SIG-M5 (cell line): ENCODE measurements at places on chromosomes 2 and 18.
A peak's percentile ranks its signal among the peaks of the same experiment; 100 is the strongest.

DNA sequence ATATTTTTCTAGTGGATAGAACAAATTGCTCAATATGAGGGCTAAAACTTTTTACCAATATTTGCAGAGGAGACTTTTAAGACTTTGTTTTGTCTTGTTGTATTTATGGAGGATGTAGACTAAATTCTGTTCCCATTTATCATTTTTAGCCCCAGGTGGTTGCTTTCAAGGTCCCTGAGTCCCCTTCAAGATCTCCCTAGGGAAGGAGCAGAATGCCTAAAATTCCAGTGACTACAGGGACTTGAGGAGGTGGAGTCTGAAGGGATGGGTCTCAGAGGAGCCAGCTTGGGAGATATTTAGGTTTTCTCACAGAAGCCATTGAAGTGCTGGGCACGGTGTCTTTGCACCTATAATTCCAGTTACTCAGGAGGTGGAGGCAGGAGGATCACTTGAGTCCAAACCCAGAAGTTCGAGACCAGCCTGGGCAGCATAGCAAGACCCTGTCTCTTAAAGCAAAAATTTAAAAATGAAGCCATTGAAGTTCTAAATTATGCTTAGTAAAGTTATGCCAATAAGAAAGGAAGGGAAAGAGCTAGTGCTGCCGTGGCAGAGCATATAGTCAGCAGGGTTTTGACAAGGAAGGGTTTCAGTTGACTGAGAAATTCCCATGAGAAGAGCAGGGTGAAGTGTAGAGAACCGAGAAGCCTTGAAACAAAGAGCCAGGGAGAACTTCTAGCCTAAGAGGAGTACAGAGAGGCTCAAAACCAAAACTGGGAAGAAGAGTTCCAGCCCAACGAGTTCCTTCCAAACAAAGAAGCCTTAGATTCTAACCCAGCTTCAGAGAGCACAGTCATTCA lies 43.4 kb downstream of the COMMD1 start:
- no peak for DNase-seq

- DNase-seq: peak; percentile 64
Measured at GRCh38 chr2:187168720-187169713, 279.0 kb downstream of the CALCRL start.

GRCh38 chr2:112606547-112606946 lies 22.1 kb downstream of the CHCHD5 start:
- no peak for DNase-seq

DNA sequence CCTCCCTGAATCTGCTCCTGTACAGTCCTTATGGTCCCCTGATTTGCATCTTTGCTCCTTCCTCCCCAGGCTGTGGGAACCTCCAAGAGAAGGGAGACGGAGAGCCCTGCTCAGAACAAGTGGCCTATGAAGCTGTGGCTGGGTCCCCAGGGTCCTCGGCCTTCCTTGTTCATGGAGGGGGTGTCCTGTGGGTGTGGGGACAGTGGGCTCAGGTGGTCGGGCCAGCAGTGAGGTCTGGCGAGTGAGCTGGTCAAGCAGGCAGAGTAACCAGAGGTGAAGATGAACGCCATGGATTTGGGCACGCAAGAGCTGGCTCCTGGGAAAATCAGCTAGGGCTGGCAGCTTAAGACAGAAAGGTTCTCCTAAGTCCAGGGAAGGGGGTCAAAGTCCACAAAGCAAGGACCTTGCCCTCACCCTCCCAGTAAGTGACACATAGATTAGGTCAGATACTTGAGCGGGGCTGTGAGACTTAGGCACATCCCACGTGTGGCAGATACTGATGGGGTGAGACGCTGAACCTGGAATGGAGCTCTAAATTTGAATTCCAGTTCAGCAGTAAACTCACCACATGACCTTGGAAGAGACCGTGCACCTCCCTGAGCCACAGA lies 24.8 kb downstream of the GNLY start:
- no peak for DNase-seq

GRCh38 chr2:172962824-172963223 lies 112.8 kb upstream of the MAP3K20 start:
- DNase-seq: no peak

- no peak for DNase-seq
Measured at GRCh38 chr2:129069875-129070594, 751.4 kb upstream of the HS6ST1 start.

GRCh38 chr2:227439214-227439613 lies 32.7 kb upstream of the AGFG1 start:
- no peak for DNase-seq

GRCh38 chr2:202429164-202429980 lies 53.2 kb downstream of the BMPR2 start:
- no peak for DNase-seq

DNA sequence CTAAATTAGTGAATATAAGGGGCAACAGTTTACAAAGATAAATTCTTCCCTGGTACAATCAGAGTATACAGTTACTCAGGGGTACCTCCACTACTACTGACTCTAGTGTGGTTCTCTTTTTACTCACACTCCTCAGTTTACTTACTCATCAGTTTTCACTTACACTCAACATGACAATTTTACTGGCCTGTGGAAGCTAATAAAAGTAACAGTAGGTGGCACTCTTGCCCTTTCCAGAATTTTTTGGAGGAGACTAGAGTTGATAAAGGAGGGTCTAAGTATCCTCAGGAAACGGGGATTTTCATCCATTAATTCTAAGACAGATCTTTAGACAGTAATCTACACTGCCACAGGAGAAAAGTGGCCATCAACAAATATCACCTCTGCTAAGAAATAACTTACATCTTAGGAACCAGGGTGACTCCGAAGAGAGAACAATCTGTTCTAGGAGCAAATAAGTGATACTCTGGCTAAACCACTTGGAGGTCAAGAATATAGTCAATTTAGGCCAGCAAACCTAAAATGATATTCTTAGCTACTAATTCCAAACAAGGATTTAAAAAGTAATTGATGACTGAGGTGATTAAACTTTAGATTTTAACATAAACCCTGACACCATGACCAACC lies 61.3 kb downstream of the ATL2 start:
- DNase-seq: no peak

- no peak for DNase-seq
Measured at GRCh38 chr2:108922141-108922915, 66.7 kb downstream of the EDAR start.

DNA sequence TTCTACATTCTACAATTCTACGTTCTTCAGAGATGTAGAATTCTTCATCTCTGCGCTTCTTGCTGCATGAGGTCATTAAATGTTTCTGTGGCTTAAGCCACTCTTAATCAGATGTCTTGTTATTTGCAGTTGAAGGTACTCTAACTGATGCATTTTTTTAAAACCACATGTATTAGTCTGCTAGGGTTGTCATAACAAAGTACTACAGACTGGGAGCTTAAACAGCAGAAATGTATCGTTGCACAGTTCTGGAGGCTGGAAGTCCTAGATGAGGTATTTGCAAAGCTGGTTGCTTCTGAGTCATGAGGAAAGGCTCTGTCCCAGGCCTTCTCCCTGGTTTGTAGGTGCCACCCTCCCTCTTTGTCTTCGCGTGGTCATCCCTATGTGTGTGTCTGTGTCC lies 176.3 kb upstream of the GLI2 start:
- DNase-seq: no peak

GRCh38 chr18:60149316-60149715 lies 223.3 kb downstream of the MC4R start:
- DNase-seq: no peak

- DNase-seq: no peak
Measured at GRCh38 chr18:36757081-36757480, 71.7 kb downstream of the TPGS2 start.

GRCh38 chr2:136985044-136985443 lies 219.7 kb downstream of the THSD7B start:
- no peak for DNase-seq

- DNase-seq: no peak
Measured at GRCh38 chr18:3722649-3723433, 272.9 kb downstream of the TGIF1 start.

GRCh38 chr2:9778012-9778411 lies 65.3 kb upstream of the TAF1B start:
- DNase-seq: no peak

DNA sequence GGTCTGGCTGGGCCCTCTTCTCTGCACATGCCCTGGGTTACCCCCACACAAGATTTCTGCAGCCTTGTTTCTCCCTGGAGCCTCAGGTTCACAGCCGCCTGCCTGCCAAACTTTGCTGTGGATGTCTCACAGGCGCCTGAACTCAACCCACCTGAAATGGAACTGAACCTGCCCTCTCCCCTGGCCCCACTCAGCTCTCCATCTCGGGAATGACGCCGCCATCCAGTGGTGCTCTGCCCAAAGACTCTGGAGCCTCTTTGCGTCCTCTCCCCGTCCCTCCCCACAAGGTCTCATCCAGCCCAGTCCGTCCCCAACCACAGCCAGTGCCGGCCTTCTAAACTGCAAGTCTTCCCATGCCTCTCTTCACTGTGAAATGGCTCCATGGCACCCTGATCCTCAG lies 29.1 kb downstream of the EMX1 start:
- DNase-seq: no peak

- DNase-seq: no peak
Measured at GRCh38 chr18:27964811-27965210, 212.1 kb downstream of the CDH2 start.

DNA sequence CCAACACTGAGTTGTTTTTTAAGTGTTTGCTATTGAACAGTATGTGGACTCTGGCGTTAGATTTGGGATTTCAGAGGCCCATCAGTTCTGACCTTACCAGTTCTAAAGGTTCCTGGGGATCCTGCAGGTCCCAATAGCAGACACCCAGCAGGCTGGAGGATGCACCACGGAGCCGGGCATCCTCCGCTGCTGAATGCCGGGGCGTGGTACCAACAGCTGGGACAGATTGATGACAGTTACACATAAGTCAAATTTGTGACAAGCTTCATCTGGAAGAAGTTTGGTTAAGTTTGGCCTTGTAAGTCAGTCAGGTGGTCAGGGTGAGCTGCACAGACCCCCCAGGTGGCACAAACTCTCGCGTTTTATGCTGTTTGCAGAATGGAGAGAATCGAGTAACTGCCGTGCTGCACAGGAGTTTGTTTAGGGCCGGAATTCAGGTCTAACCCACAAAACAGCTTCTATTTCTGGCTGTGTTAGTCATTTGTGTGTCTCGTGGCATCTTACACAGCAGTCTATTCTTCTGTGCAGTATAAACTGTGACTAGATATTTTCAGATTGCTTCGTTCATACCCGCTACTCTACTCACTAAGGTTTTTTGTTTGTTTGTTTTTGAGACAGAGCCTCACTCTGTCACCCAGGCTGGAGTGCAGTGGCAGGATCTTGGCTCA lies 19.2 kb downstream of the CTDP1 start:
- DNase-seq: no peak

DNA sequence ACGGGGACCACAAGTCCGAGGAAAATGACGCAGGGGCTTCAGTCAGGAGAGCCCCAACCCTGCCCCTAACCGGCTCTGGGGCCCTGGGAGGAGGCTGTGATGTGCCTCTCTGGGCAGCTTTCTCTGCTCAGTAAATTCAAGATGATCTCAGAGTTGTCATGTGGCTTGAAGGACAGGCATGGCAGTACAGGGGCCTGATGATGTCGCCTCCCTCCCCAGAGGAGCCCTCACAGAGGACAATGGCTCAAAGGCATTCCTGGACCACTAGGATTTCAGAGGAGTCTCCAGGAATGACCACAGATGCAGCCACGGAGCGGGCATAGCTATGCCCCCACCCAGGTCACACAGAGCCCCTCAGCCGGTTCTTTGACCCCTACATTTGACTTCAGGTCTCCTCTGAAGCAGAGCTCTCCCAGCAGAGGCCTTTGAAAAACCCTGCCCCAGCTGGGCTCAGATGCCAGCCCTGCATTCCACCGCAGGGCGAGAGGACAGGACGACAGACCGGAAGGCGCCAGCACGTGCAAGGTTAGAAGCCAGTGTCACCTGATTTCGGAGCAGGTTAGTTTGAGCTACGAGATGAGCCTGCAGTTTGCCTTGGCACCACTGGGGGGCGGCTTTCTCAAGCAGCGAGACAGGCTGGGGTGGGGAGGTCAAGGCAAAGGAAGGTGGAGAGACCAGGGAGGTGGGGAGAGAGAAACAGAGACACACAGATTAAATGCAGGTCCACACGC lies 39.2 kb downstream of the BIN1 start:
- no peak for DNase-seq

GRCh38 chr2:96336873-96337272 lies 1.3 kb downstream of the NCAPH start:
- no peak for DNase-seq

DNA sequence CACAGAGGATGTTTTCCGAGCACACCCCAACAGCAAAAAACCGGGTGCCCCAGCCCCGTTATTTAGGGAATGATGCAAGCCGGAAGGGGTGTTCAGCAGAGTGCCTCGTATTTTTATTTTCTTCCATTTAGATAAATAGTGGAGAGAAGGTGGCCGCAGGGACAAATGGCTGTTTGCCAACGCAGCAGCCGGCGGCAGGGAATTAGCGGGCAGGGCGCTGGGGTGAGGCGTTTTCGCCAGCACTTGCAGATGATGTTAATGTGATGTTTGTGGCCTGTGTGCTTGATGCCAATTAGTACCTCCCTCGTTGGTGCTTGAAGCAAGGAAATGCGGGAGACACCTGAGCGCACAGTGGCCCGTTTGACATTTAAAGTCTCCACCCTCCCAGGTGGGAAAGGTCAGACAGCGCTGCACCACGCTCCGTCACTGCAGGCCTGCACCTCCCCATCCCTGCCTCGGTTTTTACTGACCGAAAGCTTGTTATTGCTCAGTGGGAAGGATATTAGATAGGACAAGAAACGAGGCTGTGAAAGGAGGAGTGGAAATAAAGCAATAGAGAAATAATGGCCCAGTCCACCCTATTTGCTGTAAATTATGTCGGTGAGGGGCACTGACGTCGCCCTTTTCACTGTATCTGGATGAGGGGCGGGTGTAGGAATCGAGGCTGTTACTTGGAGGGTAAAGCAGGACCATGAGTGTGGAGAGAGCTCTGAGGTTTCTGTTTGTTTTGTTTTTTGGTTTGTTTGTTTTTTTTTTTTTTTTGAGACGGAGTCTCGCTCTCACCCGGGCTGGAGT lies 39.1 kb downstream of the NFATC1 start:
- DNase-seq: no peak

DNA sequence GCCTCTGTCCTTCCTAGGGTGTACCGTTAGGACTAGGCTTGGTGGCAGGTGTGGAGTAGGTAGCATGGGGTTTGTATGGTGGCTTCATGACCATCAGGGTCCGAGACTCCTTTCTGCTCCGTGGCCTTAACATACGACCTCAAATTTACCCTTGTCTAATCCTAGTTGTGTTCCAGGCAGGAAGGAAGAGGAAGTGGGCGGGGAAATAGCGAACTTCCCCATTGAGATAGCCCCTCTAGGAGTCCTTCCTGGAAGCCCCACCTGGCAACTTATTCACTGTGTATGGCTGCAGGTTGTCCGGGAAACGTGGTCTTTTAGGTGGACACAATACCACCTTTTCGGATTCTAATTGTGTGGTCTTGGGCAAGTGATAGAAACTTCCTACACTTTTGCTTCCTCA lies 9.3 kb downstream of the CD8A start:
- no peak for DNase-seq

- no peak for DNase-seq
Measured at GRCh38 chr2:15841776-15842560, 98.4 kb upstream of the MYCN start.
